ENCODE measurements at places on chromosomes 12 and 14.

GRCh38 chr12:109864916-109865315 lies 15.4 kb downstream of the GLTP start:
- no peak for DNase-seq

DNA sequence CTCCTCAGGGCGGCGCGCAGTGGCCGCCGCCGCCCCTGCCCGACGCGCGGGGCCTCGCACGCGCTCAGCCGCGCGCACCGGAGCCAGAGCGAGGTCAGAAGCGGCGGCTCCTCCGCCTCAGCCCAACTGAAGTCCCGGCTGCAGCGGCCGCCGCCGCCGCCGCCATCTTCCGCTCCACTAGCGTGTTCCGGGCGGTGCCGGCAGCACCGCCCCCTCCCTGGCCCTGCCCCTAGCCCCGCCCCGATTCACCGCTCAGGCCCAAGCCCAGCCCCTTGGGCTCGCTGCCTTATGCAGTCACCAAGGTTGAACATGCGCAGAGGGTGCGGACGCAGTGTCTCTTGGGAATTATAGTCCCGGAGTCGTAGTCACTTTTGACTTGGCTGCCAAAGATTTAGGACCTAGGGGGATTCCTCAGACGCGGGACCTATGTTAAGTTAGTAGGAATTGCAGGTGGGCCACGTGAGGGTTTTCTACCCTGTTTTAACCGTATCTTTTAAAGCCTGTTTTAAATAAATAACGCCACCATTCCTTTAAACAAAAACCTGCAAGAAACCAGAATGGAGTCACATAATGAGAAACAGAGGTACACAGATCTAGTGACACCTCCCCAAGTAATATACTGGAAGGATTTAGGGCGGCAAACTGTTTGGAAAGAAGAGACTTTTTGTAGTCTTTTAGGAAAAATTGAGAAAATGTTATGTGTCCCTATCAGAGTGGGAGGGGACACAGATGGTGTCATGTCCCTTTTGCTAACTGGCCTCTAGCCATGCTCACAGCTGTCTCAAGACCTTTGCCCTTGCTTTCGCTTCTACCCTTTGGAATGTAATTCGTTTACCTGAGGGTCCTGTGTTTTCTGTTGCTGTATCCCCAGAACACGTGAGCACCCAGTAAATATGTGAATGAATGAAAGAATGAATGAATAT lies at the start of gene PPTC7:
TSS of gene PPTC7 (minus strand) at position 182 of the 923 bp plus-strand sequence. CDS start 287 bp downstream, outside the sequence.
- DNase-seq = peak; percentile 73

- DNase-seq = no peak
Measured at GRCh38 chr12:125028106-125028505, 34.7 kb downstream of the BRI3BP start.

- DNase-seq = no peak
Measured at GRCh38 chr14:68427550-68427890, 365.3 kb downstream of the ZFP36L1 start.

DNA sequence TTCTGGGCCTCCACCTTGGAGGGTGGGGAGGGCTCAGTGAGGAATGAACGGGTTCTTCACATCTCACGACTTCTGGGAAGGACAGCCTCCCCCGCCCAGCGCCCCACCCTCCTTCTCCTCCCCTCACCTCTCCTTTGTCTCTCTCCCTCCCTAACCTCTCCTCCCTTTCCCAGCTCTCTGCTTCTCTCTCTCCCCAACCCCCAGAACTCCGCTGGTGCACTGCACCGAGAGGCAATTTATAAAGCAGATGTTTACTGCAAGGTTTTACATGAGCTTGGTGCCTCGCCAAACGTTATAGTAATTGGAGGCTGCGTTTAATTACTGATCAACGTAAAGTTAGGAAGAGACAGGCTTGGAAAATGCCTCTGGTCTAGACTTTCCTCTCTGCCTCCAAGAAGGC lies 42.9 kb upstream of the FAM222A start:
- no peak for DNase-seq

DNA sequence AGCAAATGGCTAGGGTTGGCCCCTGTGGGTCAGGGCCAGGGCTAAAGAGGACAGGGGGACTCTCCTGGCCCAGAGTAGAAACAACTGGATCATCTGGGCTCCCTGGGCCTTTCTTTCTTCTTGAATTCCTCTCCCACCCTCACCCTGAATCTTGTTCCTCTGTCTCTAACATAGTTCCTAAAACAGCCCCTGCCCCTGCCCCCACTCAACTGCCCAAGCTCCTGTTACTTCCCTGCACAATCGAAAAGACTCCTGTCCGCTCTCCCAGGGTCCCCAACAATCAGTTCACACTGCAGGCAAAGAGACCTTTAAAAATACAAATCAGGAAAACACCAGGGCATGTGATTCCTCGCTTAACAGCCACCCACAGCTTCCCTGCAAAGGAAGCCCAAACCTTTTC lies 18.0 kb upstream of the ANKRD33 start:
- no peak for DNase-seq

Data from right kidney (tissue), 9 donors.